Inflammatory macrophage (primary cell): ENCODE measurements at places on chromosomes 2 and 18.

- no peak for DNase-seq
These were observed 156.2 kb downstream of the DDX1 start for GRCh38 chr2:15747603-15748471.

DNA sequence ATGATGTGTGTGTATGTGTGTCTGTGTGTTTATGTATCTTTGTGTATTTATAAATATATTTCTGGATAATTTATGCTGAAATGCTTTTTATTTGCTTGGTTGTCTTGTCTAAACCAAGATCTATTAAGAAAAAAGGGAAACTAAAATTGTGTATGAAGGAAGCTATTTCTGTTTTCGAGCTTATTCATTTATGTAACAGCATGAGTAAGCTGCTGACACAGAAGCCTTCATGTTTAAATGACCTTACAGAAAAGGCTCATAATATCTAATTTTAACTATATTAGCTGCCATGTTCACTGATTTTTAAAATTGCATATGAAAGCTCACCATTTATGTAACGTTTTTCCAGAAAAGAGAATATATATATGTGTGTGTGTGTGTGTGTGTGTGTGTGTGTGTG, 392.8 kb downstream of the PTH2R start:
- DNase-seq, result no peak

DNA sequence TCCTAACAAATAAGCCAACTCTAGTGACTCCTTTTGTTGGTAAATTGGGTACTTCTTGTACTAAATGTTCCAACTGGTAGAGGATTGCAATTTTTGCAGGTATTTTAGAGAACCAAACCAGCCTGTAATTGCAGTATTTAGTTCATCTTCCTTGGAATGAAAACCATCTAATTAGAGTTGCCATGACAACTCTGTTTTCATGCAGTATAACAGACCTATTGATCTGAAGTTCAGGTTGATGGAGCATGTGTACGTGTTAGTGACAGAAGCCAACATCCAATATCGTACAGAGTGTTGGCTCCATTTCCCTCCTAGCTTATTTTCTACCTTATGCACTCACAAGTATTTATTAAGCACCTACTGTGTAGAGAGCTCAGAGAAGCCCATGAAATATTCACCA, 176.3 kb upstream of the FOSL2 start:
- DNase-seq, result no peak

DNA sequence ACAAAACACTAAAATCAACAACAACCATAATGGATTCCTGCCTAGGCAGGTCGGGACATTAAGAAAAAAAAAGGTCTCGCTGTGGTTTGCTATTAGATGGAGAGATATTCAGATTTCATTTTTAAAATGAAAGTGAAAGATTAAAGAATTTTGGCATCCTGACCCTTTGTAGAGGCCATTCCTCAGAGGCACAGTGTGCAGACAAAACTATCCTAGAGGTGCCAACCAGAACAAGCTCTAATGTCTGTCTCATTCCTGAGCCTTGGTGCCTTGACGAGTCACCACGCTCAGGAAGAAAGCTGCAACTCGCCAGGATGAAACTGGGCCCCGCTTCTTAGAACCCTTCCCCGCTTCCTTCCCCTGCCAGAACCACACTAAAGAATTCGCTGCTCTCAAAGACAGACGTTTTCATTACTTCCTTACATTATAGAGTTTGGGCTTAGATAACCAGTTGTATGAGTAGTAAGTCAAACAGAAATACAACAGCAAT, 156.0 kb downstream of the TGIF1 start:
- peak; percentile 37 for DNase-seq

DNA sequence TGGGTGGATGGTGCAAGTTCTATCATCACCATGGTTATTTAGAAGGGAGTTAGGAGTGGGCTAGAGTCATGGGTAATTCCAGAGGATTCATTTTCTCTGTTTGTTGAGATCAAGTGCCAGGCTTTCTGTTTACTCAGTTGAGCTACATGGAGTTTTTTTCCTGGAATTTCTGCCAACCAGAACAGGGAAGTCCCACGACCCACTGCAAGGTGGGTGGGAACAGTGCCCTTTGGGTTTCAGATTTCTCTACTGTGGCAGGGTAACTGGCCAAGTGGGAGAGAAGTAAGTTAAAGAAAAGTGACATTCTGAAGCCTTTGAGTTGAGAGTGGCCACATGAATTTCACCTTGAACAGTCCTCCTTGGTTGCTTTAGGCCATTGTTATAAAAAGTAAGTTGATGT, 138.9 kb downstream of the SLC39A10 start:
- DNase-seq, result no peak

- DNase-seq, result peak; percentile 35
These were observed 42.0 kb upstream of the STK17B start for GRCh38 chr2:196213252-196213980.

GRCh38 chr2:85475799-85476490, 57.4 kb downstream of the SH2D6 start:
- peak; percentile 33 for DNase-seq
